BJ (cell line): ENCODE measurements at places on chromosomes 5 and 9.

GRCh38 chr9:17994695-17995425 lies 416.0 kb downstream of the SH3GL2 start:
- DNase-seq: no peak

DNA sequence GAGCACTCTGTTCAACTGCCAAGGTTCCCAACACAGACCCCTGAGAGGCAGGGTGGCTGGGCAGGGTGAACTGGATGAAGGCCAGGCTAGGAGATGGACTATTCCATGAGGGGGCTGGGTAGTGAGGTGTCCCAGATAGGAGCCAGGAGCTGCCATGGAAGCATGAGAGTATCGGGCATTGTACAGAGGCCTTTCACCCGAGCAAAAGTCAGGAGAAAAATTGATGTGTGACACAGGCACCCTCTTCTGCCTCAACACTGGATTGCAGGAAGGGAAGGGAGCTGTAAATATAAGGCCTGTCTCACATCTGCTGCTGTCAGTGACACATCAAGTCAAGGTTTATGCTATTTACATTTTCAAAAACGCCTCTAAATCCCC lies 74.6 kb downstream of the UBAP1 start:
- DNase-seq: no peak

DNA sequence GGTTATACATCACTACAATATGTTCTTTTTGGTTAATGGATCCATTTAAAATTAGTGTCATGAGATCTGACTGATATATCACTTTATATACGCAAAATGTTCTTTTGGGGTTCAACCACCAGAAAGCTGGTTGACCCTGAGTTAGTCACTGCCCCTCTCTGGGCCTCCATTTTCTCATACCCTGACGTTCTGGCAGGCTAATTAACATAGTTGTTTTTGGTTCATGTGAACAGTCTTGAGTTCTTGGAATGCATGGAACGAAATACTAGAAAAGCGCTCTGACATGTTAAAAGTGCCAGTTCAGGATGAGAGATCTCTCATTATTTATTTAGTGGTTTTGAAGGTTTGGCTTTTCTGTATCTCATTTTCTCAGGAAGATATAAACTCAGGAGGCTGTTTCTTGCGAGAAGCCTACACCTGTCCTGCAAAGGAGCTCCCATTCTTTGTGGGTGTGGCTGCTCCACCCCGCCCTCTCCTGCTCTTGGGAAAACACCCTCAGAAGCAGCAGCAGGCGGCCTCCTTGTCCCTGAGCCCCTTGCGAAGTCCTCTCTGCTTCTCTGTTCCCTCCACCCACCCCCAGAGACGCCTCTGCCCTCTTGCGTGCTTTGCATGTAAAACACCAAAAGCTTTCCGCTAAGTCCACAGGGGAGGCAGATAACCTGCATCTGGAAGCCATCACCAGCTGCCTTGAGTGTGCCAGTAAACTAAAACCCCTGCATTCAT lies 302.4 kb upstream of the PANK3 start:
- no peak for DNase-seq

DNA sequence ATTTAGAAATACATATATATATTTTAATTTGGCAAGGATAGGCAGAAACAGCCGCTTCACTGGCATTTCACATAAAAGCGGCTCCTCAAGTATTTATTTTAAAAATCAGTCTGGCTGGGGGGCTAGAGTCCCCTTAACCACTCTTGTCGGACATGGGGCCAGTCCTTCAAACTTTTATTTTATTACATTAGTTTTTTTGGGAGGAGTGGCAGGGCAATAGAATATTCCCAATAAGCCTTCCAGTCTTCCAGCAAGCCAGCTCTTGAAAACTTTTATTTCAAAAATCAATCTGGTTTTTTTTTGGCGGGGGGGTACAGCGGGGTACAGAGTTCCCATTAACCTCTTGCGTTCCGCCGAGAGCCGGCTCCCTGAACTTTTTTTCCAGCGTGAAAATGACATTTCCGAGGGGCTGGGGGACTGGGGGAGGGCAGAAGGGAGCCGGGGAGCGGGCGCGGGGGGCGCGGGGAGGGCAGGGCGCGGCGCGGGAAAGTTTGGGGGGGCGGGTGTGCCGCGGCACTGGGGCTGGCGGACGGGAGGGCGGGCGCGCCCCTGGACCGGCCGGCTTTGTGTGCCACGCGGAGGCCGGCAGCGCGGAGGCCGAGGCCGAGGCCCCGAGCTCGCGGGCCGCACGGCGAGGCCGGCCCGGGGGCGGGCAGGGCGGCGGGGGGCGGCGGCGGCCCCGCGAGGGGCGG lies 504 bp upstream of the ZNF618 start:
- no peak for DNase-seq

DNA sequence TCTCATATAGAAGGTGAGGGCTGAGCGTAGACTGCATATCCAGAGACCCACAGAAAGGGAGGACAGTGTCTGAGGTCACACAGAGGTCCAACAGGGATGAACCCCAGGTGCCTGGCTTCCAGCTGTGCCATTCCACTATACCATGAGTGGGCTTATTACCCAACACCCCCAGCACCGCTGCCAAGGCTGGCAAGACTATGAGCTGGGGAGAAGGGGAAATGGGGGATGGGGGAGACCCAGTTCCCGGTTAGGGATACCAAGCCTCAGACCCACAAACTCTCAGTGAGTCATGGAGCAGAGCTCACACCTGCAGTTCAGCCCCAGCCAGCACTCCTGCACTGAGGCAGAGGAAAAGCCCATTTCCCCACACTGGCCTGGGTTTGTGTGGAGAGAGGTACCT lies 106.4 kb downstream of the PSD2 start:
- DNase-seq: no peak

DNA sequence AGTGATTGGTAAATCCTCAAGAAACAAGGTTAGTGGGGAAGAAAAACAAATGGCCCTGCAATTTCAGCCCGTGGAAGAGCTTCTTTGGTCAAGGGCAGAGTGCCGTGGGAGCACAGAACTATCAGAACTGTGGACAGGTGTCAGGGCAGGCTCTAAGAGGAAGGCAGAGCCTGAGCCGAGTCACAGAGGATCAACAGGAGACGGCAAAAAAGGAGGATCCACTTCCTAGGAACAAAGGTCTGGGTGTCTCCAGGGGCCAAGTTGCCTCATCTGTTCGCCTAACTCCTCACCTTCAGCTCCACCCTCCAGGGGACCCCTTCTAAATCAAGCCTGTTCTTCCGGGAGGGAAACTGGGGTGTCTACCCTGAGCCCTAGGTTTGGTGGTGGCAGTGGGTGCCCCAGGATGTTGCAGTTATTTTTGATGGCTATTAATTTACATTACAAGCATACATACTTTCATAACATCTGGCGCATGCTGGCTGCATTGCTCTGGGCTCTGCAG lies 88.0 kb downstream of the FEM1C start:
- DNase-seq: no peak

DNA sequence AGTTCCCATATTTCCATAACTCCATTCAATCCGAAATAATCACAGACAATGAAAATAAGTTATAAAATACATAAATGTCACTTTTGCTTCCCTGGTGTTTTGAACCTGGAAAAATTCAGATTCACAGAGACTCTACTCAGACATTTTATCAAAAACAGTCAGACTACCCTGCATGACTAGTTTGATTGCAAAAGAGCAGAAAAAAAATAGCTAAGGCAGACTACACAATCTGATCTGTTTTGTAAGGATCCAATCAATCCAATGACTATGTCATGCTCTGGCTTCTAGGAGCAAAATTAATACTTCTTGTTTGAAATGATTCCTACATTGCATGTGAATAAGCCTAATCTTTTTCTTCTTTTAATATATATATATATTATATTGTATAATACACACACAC lies 1262.6 kb downstream of the EFNA5 start:
- no peak for DNase-seq
